ENCODE measurements at places on chromosomes 3 and 15.

DNA sequence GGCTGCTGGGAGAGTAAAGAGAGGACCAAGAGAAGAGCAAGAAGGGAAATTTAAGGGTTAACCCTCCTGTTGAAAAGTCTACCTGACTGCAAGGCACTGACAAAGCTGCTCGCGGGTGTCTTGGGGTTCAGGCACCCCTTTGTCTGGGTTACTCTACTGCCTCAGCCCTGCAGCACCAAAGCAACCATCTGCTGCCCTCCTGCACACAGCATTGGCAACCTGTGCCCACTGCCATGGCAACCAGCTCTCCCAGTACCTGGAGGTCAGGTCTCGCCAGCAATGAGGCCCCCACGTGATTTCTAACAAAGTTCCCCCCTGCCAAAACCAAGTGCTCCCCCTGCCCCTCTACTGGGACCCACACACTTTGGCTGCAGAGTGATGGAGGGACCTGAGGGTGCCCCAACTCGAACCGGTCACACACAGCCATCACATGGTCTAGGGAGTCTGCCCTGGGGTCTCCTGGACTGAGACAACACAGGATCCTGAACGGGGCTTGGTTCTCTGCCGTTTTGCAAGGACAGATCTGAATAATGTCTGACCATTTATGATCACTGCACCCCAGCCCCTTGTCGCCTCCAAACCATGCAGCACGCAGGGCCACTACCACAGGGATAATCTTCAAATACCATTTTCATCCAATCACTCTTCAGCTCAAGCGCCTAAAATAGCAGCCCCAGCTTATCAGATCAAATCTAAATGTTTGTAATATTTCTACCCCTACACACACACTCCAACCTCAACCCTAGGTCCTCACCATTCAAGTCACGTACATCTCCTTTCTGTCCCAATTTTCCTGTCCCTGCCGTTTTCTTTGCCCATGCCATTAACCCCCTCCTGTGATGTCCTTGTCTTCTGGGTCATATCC, 50.7 kb downstream of the ADCY5 start:
- DNase-seq, result no peak

- DNase-seq, result no peak
Observed at GRCh38 chr3:48000212-48000611, 16.0 kb downstream of the MAP4 start.

- DNase-seq, result peak; percentile 70
Observed at GRCh38 chr3:37243820-37244748, 69.7 kb upstream of the LRRFIP2 start.

DNA sequence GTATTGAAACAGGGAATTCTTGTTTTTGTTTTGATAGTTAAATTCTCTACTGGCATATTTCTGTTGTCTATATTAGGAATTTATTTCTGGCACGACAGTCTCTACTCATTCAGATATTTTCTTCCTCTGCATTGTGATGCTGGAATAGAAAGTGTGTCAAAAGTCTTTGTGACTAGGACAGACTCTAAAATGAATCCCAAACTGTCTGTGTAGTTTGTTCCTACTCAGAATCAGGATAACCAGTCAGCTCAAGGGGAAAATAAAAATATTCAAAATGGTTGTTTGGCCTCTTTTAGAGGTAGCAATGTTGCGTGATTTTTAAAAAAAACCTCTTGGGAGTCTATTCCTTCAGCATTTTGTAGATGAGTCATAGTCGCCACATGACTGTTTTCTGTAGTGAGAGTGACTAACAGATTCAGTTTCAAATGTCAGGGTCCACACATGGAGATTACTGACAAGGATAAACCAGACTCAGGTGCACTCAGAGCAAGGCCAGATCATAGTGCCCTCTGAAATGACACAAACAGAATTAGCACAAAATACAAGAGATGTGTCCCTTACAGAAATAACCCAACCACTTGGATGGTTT, 13.1 kb downstream of the SLC7A14 start:
- no peak for DNase-seq

DNA sequence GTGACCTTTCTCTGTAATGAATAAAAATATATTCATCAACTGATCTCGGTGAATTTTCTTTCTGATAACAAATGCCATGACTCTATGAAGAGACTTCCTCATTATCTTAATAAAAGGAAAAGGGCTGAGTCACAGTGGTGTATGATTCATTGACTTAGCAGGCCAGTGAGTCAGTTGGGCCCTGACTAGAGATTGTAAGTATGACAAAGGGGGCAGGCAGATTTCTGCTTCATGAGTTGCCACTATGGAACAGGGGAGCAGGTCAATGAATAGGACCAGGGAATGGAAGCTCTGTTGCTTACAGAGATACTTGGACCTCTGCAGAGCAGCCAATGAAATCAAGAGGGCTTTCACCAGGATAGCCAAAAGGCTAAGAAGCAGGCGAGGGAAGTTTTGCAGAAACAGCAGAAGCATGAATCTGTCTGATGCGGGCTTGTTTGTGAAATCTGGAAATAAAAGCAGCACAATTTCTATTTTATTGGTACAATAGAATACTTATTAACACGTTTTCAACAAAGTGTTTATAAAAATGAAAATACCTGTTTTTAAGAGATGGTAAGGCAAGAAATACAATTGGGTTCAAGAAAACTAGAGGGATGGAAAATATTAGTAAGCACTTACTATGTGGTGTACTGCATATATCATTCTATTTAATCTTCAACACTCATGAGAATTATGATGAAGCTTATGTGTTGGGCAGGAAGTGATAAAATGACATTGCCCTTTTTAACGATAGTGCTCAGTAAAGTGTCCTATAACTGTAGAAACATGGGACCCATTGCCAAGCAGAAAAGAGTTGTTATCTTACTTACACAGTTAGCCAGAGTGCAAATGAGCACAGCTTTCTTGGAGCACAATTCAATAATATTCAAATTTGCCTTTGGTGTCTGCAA, 169.8 kb upstream of the MYRIP start:
- DNase-seq, result no peak

- no peak for DNase-seq
Observed at GRCh38 chr3:48561045-48561736, 2.4 kb downstream of the UCN2 start.

- no peak for DNase-seq
Observed at GRCh38 chr3:140429791-140430190, 248.1 kb upstream of the TRIM42 start.

DNA sequence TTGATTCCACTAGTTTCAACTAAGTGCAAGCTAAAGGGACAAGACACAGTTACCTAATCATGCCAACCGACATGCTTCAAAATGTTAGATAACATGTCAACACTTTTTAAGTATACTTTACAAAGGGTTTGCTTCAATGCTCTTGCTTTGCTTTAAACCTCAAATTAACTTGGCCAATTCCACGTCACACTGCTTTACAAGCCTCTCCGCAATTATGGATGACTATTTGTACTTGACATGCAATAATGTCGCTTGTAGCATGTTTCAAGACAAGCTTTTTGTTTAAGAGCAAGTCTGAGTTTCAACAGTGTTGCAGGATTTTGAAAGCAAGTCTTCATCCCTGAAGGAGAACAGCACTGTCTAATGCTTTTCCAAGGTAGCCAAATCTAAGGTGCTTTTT, 86.9 kb downstream of the CNTN3 start:
- no peak for DNase-seq

DNA sequence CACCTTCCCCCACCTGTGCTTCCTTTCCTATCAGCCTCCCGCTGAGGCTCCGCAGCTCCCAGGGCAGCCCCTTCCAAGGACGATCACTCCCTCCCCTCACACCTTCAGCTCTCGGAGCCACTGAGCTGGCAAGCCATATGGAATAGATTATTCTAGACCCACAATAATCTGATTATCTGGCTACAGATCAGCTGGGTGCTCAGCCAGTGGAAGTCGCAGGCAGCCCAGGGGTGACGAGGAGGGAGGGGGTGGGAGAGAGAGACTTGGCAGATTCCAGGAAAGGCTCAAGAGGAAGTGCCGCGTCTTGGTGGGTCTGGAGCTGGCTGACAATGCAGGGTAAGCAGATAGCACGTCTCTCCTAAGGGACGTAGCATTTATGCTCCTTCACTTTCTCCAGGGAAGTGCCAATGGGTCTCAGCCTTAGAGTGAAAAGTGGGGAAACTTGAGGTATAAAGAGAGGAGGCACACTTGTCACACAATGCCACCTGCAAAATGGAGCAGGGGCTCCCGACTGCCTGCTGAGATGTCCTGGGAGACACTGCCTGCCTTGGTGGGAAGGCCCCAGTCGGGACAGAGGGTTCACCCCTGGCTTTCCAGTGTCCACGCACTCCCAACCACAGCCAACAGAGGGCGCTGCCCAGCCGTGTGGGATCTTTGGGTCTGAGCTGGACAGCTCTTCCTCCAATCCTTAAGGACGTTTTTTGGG, 9.4 kb upstream of the MESP1 start:
- DNase-seq, result peak; percentile 86

DNA sequence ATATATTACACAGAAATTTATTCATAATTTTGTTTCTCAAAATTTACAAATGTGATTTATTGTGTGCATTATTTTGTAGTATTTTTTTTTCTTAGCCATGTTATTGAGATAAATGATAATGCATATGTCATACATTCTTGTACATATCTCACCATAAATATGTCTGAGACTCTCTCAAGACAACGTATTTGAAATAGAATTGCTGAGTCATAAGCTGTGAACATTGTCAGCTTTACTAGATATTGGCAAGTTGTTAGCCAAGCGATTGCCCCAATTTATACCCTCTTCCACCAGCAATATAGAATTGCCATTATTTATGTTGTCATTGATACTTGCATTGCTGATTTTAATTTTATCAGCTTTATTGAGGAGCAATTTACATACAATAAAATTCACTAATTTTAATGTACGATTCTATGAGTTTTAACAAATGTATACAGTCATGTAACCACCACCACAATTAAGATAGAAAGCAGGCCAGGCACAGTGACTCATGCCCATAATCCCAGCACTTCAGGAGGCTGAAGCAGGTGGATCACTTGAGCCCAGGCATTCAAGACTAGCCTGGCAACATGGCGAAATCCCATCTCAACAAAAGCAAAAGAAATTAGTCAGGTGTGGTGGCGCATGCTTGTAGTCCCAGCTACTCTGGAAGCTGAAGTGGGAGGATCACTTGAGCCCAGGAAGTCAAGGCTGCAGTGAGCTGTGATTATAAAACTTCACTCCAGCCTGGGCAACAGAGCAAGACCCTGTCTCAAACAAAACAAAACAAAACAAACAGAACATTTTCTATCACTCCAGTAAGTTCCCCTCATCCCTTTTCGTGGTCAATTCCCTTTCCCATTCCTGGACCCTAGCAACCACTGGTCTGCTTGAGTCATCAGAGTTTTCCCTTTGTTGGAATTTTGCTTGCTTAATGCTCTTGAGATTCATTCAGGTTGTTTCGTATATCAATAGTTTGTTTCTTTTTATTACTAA, 373.1 kb downstream of the MFSD1 start:
- no peak for DNase-seq

GRCh38 chr3:51355891-51356578, 29.1 kb upstream of the MANF start:
- no peak for DNase-seq

DNA sequence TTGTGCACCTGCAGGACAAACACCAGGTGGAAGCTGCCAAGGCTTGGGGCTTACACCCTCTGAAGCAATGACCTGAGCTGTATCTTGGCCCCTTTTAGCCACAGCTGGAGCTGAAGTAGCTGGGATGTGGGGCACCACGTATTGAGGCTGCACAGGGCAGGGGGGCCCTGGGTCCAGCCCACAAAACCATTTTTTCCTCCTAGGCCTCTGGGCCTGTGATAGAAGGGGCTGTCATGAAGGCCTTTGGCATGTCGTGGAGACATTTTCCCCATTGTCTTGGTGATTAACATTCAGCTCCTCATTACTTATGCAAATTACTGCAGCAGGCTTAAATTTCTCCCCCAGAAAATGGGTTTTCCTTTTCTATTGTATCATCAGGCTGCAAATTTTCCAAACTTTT, 27.6 kb upstream of the MME start:
- no peak for DNase-seq

- DNase-seq, result peak; percentile 24
Observed at GRCh38 chr15:72532991-72533601, 59.0 kb downstream of the ARIH1 start.

- peak; percentile 4 for DNase-seq
Observed at GRCh38 chr3:27914199-27914598, 192.1 kb upstream of the EOMES start.

- no peak for DNase-seq
Observed at GRCh38 chr15:75237316-75237982, 20.7 kb upstream of the GOLGA6C start.

- DNase-seq, result no peak
Observed at GRCh38 chr3:99939876-99940275, 122.2 kb downstream of the CMSS1 start.

DNA sequence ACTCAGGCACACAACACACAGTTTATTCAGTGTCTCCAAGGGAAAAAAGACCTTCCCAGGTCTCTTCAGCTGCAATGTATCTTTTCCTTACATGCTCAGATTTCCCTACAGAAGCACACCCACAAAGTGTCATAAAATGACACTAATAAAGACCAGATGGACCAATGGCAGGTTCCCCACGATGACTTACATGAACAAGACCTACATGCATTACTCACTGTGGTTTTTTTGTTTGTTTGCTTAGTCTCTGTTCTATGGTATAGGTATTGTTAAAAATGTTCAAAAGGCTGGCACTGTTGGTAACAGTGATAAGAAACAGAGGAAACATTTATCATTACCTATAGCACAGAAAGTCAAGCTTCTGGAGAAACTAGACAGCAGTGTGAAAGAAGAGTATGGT, 318.2 kb upstream of the TMCO5A start:
- DNase-seq, result no peak

- no peak for DNase-seq
Observed at GRCh38 chr3:72999951-73000350, 3.3 kb downstream of the PPP4R2 start.

GRCh38 chr3:136490646-136491405, 240.7 kb downstream of the PCCB start:
- DNase-seq, result no peak

DNA sequence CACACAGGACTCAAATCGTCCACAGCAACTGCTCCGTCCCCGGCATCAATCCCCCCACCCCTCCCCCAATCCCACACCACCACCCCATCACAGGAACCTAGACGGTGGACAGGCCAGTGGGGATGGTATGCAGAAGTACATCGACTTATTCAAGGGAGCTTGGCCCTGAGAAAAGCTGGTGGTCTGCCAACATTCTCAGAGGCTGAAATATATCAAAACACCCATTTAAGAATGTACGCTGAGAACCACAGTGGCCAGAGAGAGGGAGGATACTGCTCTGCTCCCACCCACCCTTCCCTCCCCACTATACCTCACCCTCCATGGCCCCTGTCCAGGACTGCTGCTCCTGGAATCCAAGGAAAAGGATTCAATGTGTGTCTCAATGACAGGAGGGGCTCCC, 12.4 kb upstream of the USP3 start:
- no peak for DNase-seq

- DNase-seq, result no peak
Observed at GRCh38 chr15:87669846-87670245, 586.7 kb downstream of the NTRK3 start.

Data from RPMI8226 (cell line).